ENCODE measurements at places on chromosomes 7 and 10.

GRCh38 chr7:38306171-38306570 is 32.7 kb upstream of the TARP start:
- DNase-seq, result no peak

GRCh38 chr10:120555436-120555835 is 98.4 kb downstream of the PLPP4 start:
- no peak for DNase-seq

DNA sequence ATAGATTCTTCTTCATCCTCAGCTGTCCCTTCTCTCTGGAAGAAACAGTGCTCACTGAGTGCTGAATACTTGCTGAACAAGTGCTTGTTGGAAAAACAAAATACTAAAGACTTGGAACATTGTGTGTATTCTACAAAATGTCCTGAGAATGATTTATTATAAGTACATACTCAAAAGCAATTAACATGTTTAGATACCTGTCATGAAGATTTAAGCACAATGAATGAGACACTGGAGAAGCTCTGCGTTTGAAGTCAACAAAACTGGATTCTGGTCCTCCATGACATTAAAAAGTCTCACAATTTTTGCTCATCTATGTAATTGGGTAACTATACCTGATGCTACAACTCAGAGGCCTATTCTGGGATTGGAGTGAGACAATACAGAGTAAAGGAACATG is 34.8 kb upstream of the LAMB1 start:
- DNase-seq, result no peak

- no peak for DNase-seq
Observed at GRCh38 chr10:123897146-123897545, 5.5 kb upstream of the CPXM2 start.

DNA sequence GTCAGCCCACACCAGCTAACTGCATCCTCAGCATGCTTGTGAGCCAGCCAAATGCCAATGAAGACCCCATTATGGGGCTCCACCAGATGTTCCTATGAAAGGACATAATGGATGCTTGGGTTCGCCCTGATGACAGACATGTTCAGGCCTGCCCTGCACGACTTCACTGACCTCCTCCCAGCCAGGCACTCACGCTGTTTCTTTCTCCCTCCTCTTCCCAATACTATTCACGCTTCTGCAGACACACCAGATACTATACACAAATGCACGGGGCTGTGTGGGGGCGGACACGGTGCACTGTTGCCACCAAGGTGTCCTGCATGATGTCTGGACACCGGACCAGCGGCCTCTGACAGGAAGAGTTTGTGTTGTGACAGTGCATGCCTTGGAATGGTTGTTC is 284.2 kb downstream of the PRPF18 start:
- DNase-seq, result no peak

- no peak for DNase-seq
Observed at GRCh38 chr10:125132344-125132743, 28.0 kb downstream of the CTBP2 start.

- no peak for DNase-seq
Observed at GRCh38 chr10:51783941-51784340, 84.5 kb upstream of the CSTF2T start.

DNA sequence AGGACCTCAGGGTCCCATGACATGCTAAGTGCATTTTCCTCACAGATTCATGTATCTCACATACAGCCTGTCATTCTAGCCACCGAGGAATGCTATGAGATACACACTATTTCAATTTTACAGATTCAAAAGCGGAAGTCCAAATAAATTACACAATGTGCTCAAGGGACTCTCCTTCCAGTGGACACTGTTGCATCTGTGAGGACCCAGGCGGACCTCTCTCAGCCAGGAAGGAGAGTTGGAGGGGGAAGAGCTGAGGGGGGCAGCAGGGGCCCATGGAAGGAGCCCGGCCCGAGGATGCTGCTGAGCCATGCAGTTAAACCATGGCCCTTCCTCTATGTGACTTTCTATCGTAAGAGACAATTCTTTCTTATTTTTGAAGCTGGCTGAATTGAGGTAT is 93.6 kb downstream of the VOPP1 start:
- DNase-seq, result no peak

DNA sequence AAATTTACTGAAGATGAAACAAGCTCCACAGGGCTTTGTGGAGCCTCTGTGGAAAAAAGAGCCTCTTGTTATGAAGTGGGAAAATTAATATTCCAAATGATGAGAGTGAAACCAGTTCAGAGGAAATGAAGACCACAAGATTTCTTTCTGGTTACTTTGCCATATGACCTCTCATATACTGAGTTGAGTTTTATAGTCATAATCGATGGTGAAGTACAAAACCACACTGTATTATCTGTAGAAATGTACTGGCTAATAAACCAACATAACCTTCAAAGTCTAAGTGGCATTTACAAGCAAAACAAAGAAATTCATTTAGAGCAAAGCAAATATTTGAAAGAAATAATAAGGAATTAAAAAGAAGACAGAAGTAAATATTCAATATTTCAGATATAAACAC is 662.6 kb upstream of the ZWINT start:
- DNase-seq, result no peak

GRCh38 chr7:143987513-143987912 is 12.6 kb upstream of the OR6B1 start:
- DNase-seq, result no peak

GRCh38 chr7:64102656-64103400 is 57.6 kb downstream of the ZNF727 start:
- DNase-seq, result no peak
